Activated T-helper 9 cell treated with anti-CD3 and anti-CD28 coated beads, Interleukin-2, amount 50 U/mL, for 16 hours (primary cell): ENCODE measurements at places on chromosomes 13 and 19.

GRCh38 chr19:5200844-5201243 lies 139.8 kb downstream of the PTPRS start:
- DNase-seq: no peak

DNA sequence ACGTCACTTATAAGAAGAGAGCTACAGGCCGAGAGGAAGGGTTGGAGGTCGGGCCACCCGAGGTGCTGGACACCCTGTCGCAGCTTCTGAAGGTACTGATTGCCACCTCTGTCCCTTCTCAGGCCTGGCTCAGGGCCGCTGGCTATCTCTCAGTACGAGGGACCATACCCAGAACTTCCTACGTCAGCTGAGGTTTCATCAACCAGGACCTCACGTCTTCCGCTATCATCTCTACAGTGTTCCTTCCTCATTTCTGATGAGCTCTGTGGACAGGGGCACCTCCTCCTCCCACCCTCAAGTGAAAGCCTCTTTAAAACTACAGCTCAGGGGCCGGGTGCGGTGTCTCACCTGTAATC lies 58.2 kb upstream of the USE1 start:
- DNase-seq: no peak

DNA sequence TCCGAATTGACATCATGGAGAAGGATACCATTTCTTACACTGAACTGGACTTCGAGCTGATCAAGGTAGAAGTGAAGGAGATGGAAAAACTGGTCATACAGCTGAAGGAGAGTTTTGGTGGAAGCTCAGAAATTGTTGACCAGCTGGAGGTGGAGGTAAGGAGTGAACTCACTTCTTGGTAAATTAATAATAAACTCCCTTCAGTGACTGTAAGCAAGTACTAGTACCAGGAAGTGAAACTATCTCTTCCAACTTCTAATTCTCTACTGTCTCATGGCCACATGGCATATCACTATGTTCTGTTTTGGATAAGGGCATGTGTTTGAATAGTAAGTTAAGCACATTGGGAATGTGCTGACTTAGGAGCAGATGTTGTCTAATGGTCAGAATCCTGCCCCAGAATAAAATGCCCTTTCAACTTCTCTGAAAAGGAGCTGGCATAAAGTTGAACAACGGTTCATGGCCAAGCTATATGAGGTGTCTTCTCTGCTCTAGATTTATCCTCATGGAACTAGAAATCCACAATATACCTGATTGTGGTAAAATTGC lies 13.4 kb downstream of the OLFM4 start:
- no peak for DNase-seq

DNA sequence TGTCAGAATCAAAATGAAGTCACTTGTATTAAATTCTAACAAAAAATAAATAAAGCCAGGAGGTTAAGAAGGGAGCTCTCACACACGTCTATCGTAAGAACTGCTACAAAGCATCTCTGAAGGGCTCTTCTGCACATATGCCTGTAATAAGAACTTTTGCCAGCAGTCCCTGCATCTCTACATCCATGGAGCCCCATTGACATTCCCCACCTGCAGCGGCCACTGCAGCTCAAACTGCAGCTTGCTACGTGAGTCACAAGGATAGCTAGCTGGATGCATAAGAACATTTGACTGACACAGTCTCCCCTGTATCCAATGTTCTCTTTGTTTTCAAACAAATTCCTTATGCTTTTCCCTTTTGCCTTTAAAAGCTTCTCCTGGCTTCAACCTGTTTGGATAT lies 68.3 kb downstream of the DNAJC3 start:
- no peak for DNase-seq

DNA sequence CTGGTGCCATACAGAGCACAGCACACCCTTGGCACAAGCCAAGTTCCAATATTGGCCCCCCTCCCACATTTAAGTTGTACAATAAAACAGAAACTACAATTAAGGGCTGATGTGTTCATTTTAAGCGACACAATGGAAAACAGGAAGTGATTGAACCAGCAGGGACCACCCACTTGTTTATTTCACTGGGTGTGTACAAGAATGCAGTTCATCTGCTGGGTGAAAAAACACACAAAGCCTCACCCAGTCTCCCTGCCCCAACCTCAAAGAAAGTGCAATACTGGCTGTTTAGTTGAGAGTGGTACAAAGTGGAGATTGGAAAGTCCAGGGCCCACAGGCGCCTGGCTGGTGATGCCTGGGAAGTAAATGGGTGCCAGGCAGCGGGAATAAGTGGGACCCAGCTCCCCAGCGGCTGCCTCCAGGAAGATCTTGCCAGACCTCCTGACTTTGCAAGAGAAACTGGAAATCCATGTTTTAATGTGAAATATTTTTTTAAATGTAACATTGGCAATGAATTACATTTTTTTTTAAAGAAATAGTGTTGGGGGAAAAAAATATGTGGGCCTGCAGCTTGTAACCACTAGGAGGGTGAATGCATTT lies 322.1 kb downstream of the ZNF536 start:
- no peak for DNase-seq

GRCh38 chr13:24267274-24267673 lies 42.1 kb upstream of the C1QTNF9 start:
- DNase-seq: no peak

DNA sequence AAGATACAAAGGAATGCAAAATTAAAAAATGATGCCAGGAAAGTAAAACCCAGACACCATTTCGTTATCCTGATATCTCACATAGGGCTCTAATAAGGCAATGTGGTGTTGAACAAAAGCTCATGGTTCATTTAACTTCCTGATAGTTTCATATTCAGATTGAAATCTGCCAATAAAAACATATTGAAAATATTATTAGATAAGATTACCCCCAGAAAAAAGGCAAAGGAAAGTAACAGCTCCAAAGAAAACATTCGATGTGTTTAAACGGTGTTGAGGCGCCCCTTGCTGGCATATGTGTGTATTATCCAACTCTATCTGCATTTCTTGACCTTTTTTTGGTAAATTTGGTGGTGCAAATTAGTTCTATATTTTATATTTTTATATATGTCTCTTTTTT lies 75.9 kb downstream of the ESD start:
- peak; percentile 9 for DNase-seq

- DNase-seq: no peak
These were observed 63.4 kb upstream of the C1QTNF9B start for GRCh38 chr13:23960566-23961156.

DNA sequence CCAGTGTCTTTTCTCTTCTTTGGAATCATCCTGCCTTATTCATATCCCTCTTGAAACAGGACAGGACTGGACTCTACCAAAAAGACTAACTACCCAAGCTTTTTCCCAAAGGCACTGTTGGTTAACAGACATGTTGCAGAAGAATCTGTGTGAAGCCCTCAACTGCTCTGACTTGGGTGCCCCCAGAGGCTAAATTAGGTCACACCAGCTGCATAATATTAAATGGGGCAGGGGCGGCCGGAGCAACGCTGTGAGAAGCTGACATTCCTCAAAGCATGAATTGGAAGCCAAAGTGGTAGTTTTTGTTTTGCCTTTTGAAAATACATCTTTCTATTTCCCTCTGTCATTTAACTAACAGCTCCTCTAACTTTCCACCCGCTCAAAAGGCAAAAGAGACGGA lies 185.9 kb downstream of the LHFPL6 start:
- DNase-seq: no peak

DNA sequence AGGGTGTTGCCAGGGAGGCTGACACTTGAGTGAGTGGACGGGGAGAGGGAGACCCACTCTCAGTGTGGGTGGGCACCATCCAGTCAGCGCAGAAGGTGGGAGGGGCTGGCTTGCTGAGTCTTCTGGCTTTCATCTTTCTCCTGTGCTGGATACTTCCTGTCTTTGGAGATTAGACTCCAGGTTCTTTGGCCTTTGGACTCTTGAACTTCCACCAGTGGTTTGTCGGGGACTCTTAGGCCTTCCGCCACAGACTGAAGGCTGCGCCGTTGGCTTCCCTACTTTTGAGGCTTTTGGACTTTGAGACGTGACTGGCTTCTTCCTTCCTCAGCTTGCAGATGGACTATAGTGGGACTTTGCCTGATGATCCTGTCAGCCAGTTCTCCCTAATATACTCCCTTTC lies 4.3 kb upstream of the LENG8 start:
- no peak for DNase-seq

DNA sequence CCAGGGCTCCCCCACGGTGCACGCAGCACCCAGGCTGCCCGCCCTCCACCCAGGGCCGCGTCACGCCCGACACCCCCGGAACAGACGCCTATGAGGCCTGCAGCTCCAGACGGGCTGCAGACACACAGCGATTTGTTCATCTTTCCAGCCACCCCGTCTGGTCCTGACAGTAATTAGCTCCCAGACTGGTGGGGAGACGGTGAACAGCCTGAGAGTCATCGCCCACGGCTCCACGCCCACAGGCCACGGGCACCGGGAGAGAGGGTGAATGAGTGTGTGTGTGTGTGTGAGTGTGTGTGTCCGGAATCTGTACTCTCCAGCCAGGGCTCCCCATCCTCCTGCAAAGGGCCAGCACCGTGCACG lies 18.1 kb downstream of the GADD45B start:
- no peak for DNase-seq

- no peak for DNase-seq
These were observed 14.0 kb upstream of the RAB20 start for GRCh38 chr13:110575322-110576069.

- no peak for DNase-seq
These were observed 671 bp upstream of the SLC46A3 start for GRCh38 chr13:28719227-28720055.

GRCh38 chr19:50371914-50372475 lies 4.3 kb upstream of the NR1H2 start:
- DNase-seq: no peak
